Thyroid gland (tissue), 4 donors: ENCODE measurements at places on chromosomes 11 and 22.

DNA sequence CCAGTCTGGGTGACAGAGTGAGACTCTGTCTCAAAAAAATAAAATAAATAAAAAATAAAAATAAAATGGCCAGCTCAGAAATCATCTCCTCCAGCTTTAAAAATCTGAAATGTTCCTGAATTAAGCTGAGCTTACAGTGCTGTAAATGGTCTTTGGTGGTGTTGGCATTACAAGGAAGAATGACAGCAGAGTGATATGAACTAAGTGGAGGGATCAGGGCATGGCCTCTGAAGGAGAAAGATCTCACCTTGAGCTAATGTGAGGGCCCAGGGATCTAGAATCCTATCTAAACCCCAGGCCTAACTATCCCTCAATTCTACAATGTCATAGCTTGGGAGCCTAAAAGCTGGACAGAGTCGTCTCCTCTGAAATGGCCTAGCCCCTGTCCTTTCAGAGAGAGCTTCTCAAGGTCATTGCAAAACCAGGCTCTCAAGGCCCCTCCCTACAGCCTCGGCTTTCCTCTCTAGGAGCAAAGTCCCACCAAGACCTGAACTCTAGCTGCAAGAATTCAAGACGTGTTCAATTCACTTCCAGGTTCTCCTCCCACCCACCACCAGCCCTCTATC, 345.4 kb downstream of the BUD13 start:
- no peak for DNase-seq

GRCh38 chr22:46737976-46738646, at the start of gene CERK:
CERK (minus strand) TSS chr22:46738252; CDS start chr22:46738148, 104 bp downstream.
- DNase-seq: peak; percentile 77

DNA sequence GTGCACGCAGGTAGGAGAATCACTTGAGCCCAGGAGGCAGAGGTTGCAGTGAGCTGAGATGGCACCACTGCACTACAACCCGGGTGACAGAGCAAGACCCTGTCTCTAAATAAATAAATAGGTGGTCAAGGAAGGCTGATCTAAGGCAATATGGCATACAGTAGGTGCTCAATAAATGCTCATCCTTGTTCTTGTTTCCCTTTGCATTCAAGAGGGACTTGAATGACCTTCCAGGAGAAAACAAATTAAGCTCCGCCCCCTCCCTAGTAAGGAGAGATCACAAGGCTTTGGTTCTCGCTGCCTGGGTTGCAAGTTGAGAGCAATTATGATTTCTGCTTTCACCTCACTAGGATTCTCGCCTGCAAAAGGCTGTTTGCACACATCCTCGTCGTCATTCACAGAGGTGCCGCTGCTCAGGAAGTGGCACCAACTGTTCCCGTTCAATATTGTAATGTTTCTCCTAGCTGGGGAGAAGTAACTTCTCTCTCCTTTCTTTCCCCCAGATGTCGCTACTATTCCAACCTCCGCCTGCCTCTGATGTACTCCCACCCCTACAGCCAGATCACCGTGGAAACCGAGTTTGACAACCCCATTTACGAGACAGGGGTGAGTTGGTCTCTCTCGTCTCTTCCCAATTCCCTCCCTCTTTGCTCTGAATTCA, 51.8 kb upstream of the ASPHD2 start:
- no peak for DNase-seq

DNA sequence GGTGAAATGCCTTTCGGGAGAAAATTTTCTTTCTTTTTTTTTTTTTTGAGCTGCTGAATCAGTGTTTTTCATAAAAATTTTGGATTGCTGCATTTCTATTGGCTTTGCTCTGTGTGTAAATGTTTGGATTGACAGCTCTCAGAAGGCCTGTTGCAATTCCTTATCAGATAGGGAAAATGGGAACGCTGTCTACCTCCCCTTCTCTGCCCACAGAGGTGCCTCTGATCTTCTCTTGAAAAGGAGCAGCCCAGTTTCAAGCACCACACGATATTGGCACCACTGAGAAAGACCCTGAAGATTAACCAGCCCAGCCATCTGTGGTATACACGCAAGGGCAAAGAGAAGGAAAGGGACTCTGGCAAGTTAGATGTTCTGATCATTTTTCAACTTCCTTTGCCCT, 1272.2 kb downstream of the LRRC4C start:
- no peak for DNase-seq

- DNase-seq: no peak
Measured at GRCh38 chr22:44248926-44249325, 63.8 kb downstream of the SHISAL1 start.

DNA sequence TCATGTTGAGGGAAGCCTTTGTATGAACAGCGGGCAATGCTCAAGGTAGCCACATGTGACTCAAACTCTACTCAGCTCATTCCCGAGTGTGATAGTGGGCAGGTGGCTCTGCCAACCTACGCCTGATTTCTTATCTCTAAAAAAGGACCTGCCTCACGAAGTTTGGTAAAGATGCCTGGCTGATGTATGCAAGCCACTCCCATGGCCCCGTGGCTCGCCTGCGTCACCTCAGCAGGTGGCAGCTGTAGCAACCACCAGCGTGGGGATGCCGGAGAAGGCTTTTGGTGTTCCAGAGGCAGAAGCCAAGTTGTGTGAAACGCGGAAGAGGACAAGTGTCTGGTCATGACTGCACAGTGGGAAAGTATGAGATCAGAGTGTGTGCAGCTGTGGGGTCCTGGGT, 5.4 kb downstream of the FADS2 start:
- DNase-seq: no peak

- no peak for DNase-seq
Measured at GRCh38 chr11:131855320-131855719, 484.9 kb downstream of the NTM start.

GRCh38 chr11:103325686-103326069, 216.5 kb downstream of the DYNC2H1 start:
- peak; percentile 12 for DNase-seq

- DNase-seq: no peak
Measured at GRCh38 chr22:33288078-33288477, 229.9 kb upstream of the SYN3 start.

GRCh38 chr11:70751142-70751734, 352.9 kb downstream of the CTTN start:
- no peak for DNase-seq

- peak; percentile 50 for DNase-seq
Measured at GRCh38 chr22:20509344-20510047, 2.1 kb downstream of the MED15 start.

DNA sequence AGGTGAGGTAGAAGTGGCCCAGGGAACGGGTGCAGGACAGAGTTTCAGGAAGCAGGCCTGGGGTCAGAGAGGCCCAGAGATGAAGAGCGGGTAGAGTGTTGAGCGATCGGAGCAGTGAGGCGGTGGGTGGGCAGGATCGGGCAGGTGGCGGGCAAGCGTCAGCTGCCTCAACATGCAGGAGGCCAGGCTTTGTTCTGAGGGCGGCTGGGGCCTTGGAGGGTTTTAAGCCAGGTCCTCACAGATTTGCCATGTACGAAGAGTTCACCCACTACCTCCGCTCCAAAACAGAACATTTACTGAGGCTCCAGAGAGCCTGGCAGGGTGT, 29.4 kb downstream of the FLRT1 start:
- no peak for DNase-seq

GRCh38 chr11:105142167-105142566, 2.6 kb upstream of the CARD18 start:
- no peak for DNase-seq

DNA sequence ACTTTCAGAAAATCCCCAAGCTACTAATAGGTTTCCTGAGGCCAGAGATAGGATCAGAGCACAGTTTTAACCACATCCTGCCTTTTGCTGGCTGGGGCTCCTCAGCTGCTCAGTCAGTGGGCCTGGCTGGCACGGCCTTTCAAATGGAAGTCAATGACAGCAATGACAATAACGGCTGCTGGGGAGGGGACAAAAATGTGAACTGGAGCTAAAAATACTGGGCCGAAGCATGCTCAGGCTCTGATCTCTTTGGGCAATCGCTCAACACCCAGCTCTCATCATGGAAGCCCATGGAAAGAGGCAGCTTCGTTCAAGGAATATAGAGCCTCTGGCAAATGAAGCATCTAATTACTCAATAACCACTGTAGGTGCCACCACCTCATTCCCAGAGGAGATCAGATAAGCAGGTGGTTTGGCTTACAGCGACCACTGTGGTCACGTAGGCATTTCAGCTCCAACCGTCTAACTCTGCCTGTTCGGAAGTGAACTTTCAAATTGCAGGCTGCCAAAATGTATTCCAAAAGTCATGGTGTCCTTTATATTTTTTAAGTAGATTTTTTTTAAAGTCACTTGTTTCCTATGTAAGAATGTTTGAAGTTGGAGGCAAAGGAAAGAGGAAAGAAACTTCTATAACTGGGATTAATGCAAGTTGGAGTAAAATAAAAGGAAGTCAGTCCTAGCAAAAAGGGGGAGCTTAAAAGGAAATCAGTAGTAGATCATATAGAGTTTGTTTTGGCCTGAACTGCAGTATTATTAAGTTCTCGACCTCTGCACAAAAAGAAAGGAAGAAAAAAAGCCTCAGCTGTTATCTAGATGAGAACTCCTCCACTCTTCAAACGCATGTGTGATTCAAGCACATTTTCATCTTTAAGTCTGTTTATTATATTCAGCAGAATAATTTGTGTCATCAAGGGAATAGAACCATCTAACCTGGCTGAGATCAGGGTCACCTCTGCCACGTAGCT, 14.1 kb downstream of the WT1 start:
- DNase-seq: no peak

DNA sequence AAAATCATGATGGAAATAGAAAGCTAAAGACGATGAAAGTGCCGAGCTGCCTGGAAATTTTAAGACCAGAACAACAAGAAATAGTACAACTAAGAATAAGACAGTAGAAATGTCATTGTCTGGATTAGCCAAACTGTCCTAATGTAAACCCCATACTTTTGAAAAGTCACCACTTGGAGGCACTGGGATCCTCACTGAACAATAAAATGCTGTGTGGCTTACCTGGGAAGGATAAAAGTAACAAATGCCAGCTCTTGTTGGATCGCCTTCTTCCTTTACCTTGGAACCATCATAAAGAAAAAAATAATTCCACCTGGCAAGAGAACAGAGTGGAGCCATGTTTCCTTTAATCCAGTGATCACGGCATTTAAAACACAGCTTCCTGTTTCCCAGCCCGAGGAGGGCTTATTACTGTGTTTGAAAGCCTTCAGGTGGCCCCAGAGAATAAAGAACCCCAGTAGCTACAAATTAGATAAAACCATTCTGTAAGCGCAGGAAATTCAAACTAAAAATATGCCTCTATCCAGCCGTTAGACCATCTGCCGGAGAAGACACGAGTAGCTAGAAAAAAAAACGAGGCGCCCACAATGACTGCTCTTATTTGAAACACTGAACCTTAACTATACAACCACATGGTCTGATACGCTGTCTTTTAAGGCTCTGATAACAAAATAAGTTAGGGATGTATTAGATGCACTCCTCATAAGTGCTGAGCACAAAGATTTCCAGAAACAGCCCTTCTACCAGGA, 4.4 kb downstream of the HPS4 start:
- DNase-seq: no peak

- no peak for DNase-seq
Measured at GRCh38 chr22:33240888-33241475, 182.8 kb upstream of the SYN3 start.

DNA sequence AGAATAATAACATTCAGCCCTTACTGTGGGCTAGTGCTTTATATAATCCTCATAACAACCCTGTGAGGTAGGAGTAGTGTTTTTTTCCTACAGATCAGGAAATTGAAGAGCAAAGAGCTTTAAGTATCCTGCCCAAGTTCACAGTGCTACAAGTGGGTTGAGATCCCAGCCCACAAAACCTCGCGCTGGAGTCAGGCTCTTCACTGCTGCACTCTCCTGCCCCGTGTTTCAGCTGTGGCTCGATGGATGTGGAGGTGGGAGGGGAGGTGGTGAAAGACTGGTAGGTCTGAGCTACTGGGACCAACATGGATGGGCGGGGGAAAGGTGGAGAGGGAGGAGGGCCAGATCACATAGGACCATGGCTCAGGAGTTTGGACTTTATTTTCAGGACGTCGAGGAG, 6.1 kb downstream of the ZNF408 start:
- DNase-seq: no peak

GRCh38 chr11:43944761-43945311, 2.4 kb downstream of the C11orf96 start:
- DNase-seq: no peak

DNA sequence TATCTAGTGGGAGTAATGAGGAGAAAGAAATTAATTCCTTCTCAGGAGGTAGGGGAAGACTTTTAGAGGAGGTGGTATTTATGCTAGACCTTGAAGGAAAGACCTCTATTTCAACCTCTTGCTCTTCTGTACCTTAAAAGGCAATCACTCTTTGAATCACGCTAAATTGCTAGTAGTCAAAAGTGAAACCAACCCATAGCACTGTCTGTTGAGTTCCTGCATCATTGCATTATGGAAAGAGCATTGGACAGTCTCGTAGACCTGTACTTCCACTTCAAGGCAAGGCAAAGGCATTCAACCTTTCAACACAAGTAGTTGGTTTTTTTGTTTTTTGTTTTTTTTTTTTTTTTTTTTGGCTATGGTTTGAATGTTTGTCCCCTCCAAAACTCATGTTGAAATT, 770.4 kb downstream of the ETS1 start:
- no peak for DNase-seq

DNA sequence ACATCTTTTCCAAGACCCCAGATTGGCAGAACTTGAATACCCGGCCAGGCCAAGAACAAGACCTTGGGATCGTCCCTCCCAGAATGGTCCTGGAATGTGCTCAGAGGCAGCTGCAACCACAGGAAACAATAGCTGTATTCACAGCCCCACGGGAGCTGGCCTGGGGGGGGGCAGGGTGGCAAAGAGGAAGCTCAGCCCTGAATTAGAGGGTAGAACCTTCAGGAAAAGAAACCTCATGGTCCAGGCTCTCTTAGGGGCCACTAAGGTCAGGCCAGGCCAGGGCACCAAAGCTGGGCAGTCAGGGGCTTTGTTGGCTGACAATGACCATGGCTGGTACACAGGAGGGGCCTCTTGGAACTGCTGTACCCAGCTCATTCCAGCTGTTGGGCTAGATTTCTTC, 17.3 kb downstream of the RPL27A start:
- DNase-seq: no peak

GRCh38 chr11:130383344-130384211, 44.8 kb downstream of the ADAMTS8 start:
- DNase-seq: no peak

- peak; percentile 97 for DNase-seq
Measured at GRCh38 chr11:14029971-14030920, 67.7 kb downstream of the SPON1 start.

- DNase-seq: no peak
Measured at GRCh38 chr11:76380159-76380976, 564 bp downstream of the THAP12 start.

DNA sequence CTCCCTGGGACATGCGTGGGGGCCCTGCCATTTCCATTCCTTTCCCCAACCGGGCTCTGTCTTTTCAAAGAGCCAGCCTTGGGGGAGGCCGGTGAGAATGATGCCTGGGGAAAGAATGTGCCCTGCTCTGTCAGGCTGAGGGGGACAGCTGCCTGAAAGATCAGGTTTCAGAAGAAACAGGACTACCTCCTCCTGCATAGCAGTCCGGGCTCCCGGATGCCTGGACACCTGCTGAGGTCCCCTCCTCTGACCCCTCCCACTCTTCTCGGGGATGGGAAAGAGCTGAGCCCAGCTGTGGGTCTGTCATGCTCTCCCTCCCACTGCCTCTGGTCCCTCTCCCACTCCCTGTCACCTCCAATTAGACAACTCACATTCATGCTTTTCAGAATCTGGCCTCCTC, 41.8 kb upstream of the CDON start:
- DNase-seq: no peak

- no peak for DNase-seq
Measured at GRCh38 chr11:70584498-70585235, 186.3 kb downstream of the CTTN start.

- no peak for DNase-seq
Measured at GRCh38 chr22:38131399-38131798, 20.9 kb upstream of the BAIAP2L2 start.
